ENCODE measurements at places on chromosomes 2 and 18.

DNA sequence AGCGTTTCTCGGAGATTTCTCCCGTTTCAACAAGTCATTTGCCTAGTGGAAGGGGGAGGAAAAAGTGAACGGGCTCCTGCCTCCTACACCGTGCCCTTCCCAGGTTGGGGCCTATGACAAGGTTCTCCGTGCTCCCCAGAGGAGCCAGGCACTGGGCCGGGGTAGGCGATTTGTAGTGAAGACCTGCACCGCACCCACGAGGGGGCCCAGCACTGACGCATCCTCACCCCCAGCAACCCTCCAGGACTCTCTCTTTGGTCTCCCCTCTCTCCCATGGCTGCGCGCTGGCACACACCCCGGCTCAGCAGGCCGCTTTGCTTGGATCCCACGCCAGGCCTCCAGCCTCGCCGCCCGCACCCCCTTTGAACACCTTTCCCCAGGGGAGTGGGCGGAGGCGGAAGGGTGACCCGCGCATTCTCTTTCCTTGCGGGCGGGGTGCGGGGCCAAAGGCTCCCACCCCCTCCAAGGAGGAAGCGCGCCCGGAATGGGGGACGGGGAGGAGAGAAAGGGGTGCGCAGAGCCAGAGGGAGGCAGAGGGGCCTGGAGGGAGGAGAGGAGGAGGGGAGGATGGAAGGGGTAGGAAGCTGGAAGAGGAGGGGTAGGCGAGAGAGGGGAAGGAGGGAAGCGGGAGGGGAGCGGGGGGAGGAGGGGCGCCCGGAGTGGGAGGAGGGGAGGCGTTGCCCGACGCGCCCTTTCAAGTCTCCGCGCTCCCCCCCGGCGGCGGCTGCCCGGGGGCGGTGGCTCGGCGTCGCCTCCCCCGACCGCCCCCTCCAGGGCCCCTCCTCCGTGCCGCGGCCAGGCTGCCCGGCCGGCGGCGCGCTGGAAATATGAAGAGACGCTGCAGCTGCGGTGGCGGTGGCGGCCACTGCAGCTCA, at the start of gene APCDD1:
Gene APCDD1, plus strand, starts transcription at position 830 of the 875 bp plus-strand sequence. CDS start 347 bp downstream, outside the sequence.
- no peak for DNase-seq

- DNase-seq, result no peak
Measured at GRCh38 chr18:53800171-53800570, 424.3 kb downstream of the MBD2 start.

DNA sequence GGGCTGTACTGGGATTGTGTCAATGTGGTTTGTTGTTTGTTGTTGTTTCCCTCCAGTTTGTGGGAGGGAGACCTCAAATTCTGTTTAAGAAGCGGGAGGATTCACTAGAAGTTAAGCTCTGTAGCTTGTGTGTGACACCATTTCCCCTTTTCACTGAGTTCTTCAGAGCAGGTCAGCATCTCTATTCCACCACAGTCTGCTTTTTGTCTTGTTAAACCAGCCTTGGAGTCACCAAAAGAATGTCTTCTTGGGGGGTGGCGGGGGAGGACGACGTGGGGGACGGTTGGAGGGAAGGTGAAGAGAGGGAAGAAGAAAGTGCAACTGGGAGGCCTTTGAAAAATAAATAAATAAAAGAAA, 2.3 kb upstream of the BCL11A start:
- no peak for DNase-seq

GRCh38 chr2:65025453-65026123, 30.6 kb upstream of the CEP68 start:
- DNase-seq, result no peak

- no peak for DNase-seq
Measured at GRCh38 chr2:20018601-20019152, 6.2 kb upstream of the MATN3 start.

Data from NCI-H510A (cell line).